LHCN-M2 (cell line): ENCODE measurements at places on chromosomes 7 and 10. TPM values are rescaled to one million over a fixed set of nuclear protein-coding genes. Genes with fewer than 3 reads are reported as not detected.

DNA sequence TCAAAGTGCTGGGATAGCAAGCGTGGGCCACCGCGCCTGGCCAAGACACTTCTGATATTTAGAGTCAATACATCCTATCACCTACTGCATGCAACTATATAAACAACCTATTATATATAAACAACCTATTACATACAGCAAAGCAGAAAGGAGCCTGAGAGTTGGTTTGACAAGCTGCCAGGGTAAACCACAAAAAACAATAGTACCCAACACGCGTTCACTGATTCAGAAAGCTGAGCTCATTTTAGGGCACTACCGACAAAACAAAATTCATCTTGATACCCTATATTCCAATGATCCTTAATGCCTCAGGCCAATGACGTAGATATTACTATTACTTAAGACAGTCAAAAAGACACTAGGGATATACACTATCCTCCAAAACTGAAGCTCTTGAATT is 16.2 kb downstream of the MALSU1 start:
- DNase-seq = peak; percentile 67

DNA sequence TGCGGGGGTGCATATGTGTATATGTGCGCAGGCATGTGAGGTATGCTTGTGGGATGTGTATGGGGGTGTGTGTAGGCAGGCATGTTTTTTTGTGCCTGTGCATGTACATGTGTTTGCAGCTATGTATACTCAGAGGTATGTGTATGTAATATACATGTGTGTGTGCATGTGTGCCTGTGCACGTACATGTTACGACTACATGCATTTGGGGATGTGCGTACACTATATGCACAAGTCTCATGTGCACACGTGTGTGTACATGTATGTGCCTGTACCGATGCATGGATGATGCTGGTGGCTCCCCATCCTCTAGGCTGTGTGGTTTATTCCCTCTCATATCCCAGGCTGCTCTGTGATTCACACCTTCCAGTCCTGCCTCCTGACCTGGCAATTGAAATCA is 69.2 kb downstream of the C10orf105 start:
- DNase-seq = no peak

GRCh38 chr10:57917019-57917418 is 350.7 kb downstream of the IPMK start:
- no peak for DNase-seq

DNA sequence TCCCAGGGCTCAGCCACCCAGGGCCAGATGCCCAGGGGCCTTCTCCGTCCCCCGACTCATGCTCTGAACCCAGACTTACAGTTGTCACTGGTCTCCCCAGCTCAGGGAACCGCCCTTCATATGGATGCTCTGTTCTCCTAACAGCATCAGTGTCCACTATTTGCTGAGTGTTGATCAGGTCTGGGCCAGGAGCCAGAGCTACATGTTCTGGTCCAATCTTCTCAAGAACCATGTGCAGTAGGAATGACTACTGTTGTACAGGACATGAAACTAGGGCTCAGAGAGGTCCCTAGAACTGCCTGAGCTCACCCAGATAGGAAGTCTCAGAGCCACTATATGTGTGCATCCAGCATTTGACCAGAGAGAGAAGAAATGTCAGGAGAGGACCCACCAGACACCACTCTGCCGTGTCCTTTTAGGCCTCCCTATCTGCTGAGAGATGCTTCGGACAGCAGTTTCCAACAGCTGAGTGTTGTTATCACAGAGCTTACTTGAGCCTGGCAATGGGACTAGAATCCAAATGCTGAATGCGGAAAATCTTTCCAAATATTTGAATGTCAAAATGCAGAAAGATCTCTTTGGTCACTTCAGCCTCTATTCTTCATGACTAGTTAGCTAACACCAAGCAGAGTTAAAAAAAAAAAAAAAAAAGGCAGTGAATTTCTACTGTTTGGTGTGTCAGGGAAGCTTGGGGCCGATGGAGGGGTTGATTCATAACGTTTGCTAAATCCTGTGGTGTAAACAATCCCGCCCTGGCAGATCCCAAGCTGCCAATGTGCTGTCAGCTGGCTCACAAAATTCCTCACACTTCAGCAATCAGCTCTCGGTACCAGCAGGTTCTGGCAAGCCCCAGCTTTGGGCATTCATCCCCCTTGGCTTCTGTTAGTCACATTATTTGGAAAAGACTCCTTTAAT is 246.1 kb downstream of the TNS3 start:
- peak; percentile 97 for DNase-seq

GRCh38 chr7:151137076-151137675 is 30.3 kb downstream of the GBX1 start:
- DNase-seq = no peak

The SEMA3D gene
- total RNA-seq = under 0.01 TPM in 1 of 2 replicates, not detected in the other

- no peak for DNase-seq
These were observed 50.6 kb downstream of the RBM17 start for GRCh38 chr10:6139470-6139869.

The IFIT1B gene
- total RNA-seq = not detected in 2 replicates

GRCh38 chr7:137618748-137619147 is 228.0 kb downstream of the DGKI start:
- DNase-seq = no peak

DNA sequence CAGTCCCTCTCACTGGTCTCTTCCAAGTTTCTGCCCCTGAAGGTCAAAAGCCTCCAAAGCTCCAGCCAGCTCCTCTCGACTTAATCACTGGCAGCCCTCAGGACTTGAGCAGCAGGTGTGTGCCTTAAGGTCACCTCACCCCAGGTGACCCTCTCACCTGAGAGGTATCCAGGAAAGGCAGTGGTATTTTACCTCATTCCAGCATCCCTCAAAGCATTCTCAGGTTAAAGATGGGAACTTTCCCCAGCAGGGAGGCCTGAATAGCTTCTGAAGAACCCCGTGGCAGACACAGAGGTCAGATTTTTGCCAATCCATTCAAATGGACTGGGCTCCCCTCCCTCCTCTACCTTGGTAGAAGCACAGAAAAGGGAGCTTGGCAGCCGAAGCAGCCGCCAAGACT is 148.2 kb downstream of the GFRA1 start:
- no peak for DNase-seq

DNA sequence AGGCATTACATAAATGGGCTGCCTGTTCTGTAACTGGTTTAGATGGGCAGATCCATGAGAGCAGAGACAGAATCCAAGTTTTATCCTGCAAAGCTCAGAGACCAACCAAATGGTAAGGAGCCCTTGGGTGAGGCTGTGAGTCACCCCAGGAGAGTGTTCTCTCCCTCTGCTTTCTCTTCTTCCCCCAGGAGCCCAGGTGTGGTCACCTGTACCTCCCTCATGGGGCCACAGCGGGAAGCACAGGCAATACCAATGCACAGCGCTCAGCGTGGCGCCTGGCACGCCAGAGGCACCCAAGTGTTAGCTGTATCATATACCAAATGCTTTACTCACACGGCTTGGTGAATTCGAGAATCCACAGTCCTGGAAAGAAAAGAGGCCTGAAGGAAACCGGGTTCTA is 39.4 kb downstream of the CTBP2 start:
- no peak for DNase-seq

The RET gene
- total RNA-seq = under 0.01 TPM in 1 of 2 replicates, not detected in the other

DNA sequence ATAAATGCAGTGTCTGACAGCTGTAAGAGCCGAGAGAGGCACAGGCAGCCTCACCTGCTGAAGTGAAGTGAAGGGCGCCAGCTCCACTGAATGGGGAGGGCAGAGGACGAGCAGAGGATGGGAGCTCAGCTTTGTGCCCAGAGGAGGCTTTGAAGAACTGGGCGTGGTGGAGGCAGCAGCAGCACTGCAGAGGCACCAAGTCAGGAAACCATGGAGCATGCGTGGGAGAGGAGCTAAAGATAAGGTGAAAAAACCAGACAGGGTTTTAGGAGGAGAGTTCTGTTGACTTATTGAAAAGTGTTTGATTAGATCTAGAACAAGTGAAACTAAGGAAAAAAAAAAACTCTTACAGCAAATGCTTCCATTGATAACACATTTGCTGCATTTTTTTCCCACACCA is 216.4 kb downstream of the CXCL12 start:
- no peak for DNase-seq

- DNase-seq = no peak
These were observed 32.9 kb upstream of the BHLHA15 start for GRCh38 chr7:98178321-98178720.

The FZD1 gene
- total RNA-seq = 48.3 and 58.5 TPM in 2 replicates
